ENCODE measurements at places on chromosomes 7 and 10. TPM values are rescaled to one million over a fixed set of nuclear protein-coding genes. Genes with fewer than 3 reads are reported as not detected.

The OPN4 gene
- total RNA-seq = not detected

The SH2D4B gene
- 0.23 TPM for total RNA-seq

The EPHB6 gene
- 21.9 TPM for total RNA-seq

The SSC4D gene
- 1.6 TPM for total RNA-seq

The RBP4 gene
- 6.7 TPM for total RNA-seq

The PAPOLB gene
- total RNA-seq = 1.8 TPM

The MRC1 gene
- 3.0 TPM for total RNA-seq

The CHST3 gene
- 12.2 TPM for total RNA-seq

The WNT8B gene
- total RNA-seq = 0.69 TPM

The NCOA4 gene
- total RNA-seq = 242 TPM

The LDB3 gene
- total RNA-seq = not detected

The MBL2 gene
- total RNA-seq = not detected

The TLX1 gene
- total RNA-seq = not detected

The TAC1 gene
- 89.5 TPM for total RNA-seq

The SFTPA2 gene
- total RNA-seq = not detected

The CTTNBP2 gene
- 25.4 TPM for total RNA-seq

The IFIT3 gene
- total RNA-seq = 8.5 TPM

The ADIRF gene
- 4.8 TPM for total RNA-seq

The FAM25A gene
- not detected for total RNA-seq

The NFE2L3 gene
- total RNA-seq = 10.6 TPM

The RPEL1 gene
- total RNA-seq = not detected

The UCMA gene
- total RNA-seq = not detected

The LBX1 gene
- total RNA-seq = not detected

The CALU gene
- 51.2 TPM for total RNA-seq

The CPA2 gene
- not detected for total RNA-seq

The ELAPOR2 gene
- total RNA-seq = 52.4 TPM

The ZNF438 gene
- 4.2 TPM for total RNA-seq

The CPA4 gene
- total RNA-seq = 1.4 TPM

The NKX1-2 gene
- total RNA-seq = 1.8 TPM

The PANK1 gene
- total RNA-seq = 44.8 TPM

The PRLHR gene
- 1.2 TPM for total RNA-seq

The VSTM4 gene
- 7.8 TPM for total RNA-seq

The NUTM2E gene
- 0.46 TPM for total RNA-seq

The STRIP2 gene
- 81.4 TPM for total RNA-seq

The CCDC7 gene
- 170 TPM for total RNA-seq

The TBC1D12 gene
- 66.2 TPM for total RNA-seq

The TTYH3 gene
- total RNA-seq = 44.8 TPM

The ANKRD30A gene
- total RNA-seq = not detected

The IRF5 gene
- 3.9 TPM for total RNA-seq

The ASAH2 gene
- total RNA-seq = 3.0 TPM

The NUTM2D gene
- 7.8 TPM for total RNA-seq

The MAT1A gene
- not detected for total RNA-seq

The TAS2R4 gene
- 4.4 TPM for total RNA-seq

The SNCG gene
- 29.1 TPM for total RNA-seq

The ENTPD1 gene
- 16.6 TPM for total RNA-seq

The LAMB4 gene
- 0.92 TPM for total RNA-seq

The TSPAN12 gene
- total RNA-seq = 16.8 TPM

The PON1 gene
- 1.2 TPM for total RNA-seq

The SPDYE1 gene
- total RNA-seq = not detected

The LRIT2 gene
- total RNA-seq = not detected

The PTF1A gene
- not detected for total RNA-seq

The STAG3 gene
- 0.69 TPM for total RNA-seq

The ACTR3C gene
- 4.6 TPM for total RNA-seq

The UROS gene
- total RNA-seq = 82.1 TPM

Measured in diencephalon (tissue), 1 donor.